GM04503 (cell line): ENCODE measurements at places on chromosomes 7 and 10.

DNA sequence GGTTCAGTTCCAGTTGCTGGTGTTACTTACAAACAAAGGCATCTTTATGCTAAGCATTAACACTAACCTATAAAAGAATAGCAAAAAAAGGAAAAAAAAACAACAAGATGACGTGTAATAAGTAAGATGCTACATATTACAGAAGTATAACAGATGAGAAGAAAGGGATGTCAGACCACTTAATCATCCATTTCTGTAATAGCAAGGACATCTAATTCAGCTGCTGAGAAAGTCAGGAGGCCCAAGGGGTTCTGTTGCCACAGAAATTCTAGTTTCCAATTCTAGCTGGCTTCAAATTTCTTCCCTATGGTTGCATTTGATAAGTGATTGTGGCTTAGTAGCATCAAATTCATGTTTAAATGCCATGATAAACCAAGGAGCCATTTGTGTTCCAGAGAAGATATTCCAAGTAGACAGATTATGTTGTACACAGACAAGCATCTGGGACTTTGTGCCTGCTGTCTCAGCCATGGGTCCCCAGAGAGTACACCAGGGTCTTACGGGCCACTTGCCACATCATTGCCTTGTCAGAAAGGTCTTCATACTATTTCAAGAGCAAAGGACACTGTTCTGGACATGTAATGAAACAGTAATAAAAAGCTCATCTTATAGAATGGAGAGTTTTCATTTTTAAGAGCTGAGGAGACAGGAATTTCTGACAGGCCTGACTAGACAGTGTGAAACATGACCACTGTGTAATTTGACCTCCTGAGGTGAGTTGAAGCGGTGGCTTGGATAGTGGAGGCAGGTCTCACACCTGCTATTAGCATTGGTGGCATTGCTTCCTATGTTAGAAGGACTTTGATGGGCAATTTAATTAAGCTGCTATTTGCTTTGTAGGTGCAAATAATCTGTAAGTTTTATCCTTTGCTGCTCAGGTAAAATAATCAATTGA, 4.2 kb upstream of the ASB4 start:
- no peak for DNase-seq

- DNase-seq = peak; percentile 91
These were observed 4.8 kb downstream of the CRPPA start for GRCh38 chr7:16416289-16417282.

GRCh38 chr7:80542398-80542797, 30.5 kb upstream of the GNAT3 start:
- peak; percentile 86 for DNase-seq

DNA sequence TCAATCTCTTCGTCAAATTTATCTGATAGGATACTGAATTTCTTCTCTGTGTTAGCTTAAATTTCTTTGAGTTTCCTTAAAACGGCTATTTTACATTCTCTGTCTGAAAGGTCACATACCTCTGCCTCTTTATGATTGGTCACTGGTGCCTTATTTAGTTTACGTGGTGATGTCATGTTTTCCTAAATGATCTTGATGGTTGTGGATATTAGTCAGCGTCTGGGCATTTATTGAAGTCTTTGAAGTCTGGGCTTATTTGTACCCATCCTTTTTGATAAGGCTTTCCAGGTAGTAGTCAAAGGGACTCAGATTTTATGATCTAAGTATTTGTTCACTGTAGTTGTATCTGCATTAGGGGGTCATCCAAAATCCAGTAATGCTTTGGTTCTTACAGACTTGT, 1407.5 kb upstream of the LRRTM3 start:
- no peak for DNase-seq
